ENCODE measurements at places on chromosomes 11 and 22.
A peak's percentile ranks its signal among the peaks of the same experiment; 100 is the strongest.

- DNase-seq = no peak
Measured at GRCh38 chr11:104060820-104061219, 24.4 kb downstream of the DDI1 start.

DNA sequence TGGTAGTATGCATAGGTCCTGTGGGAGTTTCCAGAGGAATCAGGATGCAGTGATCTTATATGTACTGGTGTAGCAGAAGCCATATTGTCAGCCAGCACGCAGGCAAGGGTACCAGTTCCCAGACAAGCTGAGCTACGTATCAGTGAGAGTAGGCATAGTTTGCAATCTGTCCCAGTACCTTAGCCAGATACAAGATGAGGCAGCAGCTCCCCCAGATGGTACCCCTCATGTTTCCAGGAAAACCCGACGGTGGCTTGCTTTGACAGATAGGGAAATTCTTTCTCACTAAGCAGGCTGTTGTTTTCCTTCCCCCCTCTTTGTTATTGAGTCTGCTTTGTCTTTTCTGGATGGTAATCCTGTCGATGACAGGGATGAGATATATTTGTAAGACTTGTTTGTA lies 109.7 kb upstream of the RRM1 start:
- DNase-seq = no peak

DNA sequence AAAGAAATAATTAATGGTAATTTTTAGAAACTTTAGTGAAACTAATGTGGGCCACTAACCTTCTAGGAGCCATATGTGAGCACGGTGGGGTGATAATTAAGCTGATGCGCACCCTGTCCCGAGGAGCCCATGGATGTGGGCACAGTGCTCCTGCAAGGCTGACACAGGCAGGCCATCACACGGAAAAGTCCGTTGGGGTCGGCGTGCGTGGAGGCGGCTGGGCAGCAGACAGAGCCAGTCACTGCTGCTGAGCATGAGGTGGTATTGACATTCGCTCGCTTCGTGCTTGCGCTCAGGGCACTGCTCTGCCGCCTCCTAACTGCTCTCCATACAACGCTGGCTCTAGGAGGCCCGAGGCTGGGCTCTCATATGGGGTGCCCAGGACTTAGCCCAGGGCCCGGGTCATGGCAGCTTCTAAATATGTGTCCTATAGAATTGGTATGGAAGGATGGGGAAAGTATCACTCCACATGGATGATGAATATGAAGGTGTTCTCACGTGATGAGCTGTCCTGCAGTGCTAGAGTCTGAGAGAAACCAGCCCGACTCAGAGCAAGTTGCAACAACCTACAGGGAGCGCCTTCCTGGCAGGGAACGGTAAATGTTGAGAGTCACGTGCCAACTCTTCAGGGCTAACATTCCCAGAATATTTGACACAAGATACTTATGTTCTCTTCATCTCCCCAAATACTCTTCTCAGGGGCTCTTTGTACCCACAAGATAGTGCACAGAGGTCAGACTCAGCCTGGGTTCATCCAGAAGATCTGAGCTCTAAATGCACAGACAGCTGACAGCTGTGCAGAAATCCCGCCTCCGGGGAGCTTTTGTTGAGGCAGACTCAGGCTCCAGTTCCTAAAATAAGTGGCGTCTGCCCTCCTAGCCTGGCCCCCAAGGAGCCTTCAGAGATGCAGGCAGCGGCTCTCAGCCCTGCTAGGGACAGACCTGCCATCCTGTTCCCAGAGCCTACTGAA lies 50.6 kb upstream of the ARFGAP3 start:
- DNase-seq = no peak

DNA sequence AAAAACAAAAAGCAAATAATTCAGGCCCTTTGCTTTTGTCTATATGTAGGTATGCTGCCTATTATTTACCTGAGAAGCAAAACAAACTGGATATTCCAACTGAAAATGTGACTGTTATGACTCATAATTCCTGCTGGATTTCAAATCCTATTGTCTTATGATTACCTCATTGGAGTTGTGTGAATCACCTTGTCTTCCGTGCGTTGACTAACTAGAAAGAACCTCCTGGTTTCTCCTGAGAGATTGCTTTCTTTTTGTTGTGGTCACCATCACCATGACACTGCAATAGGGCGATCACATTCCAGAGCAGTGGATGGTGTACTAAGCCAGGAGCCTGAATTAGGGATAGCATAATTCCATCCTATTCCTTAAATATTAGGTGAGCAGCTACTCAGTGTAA lies 23.0 kb upstream of the EXPH5 start:
- no peak for DNase-seq

GRCh38 chr11:65793144-65793581 lies 6.3 kb downstream of the OVOL1 start:
- no peak for DNase-seq

DNA sequence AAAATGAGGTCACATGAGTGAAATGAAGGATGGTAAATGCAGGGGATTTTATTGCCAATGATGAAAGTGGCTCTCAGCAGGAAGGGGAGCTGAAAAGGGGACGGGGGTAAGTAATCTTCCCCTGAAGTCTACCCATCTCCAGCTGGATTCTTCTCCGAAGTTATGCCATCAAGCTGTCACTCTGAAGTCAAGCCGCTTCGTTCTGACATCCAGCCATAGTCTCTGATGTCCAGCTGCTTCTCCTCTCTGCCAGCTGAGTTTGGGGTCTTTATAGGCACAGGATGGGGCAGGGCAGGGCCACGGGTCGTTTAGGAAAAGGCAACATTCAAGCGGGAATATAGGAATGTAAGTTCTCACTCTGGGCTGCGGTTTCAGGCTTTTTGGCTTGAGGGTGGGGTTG lies 181.9 kb upstream of the ANO3 start:
- DNase-seq = peak; percentile 93

DNA sequence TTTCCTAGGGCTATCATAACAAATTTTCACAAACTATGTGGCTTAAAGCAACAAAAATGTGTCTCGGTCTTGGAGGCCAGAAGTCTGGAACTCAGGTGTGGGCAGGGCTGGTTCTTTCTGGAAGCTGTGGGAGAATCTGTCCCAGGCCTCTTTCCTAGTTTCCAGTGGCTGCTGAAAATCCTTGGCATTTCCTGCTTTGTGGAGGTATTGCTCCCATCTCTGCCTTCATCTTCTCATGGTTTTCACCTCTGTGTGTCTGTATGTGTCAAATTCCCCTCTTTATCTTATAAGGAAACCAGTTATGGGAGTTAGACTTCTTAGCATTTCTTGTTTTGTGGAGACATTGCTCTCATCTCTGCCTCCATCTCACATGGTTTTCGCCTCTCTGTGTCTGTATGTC lies 130.4 kb upstream of the PLET1 start:
- no peak for DNase-seq
